ENCODE measurements at places on chromosomes 7 and 10. TPM values are rescaled to one million over a fixed set of nuclear protein-coding genes. Genes with fewer than 3 reads are reported as not detected.

DNA sequence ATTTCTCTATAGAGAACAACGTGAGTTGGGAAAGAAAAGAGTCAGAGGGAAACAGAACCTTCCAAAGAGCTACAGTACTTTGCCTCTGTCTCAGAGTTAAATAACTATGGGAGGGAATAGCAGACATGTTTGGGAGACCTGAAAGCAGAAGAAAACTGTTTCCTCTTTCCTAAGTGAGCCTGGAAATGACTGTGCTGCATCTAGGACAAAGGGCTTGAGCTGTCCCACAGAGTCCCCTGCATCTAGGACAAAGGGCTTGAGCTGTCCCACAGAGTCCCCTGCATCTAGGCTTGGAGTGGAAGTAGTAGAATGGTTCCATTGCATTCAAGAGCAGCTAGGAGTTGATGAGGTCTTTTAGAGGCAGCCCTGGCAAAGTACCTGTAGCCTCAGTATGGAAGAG is 149.7 kb downstream of the DKK1 start:
- no peak for DNase-seq

DNA sequence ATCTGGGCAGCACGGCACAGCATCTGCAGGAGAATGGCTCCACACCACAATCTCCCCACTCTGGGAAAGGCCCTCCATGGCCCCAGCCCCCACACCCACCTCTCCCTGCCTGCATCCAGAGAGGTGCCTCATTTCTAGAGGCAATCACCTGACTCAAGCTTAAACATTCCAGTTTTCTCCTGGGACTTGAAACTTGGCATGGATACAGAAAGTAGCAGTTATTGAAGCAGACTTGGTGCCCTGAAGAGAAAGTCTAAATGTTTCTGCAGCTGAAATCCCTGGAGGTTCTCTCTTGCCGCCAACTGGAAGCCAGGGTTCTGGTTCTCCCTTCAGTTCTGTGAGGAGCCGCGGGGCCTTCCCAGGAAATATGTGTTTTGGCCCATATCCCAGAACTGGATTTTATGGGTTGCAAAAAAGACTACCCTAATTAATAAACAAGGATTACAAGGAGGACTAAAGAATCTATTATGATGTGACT is 122.8 kb downstream of the SKIDA1 start:
- no peak for DNase-seq

DNA sequence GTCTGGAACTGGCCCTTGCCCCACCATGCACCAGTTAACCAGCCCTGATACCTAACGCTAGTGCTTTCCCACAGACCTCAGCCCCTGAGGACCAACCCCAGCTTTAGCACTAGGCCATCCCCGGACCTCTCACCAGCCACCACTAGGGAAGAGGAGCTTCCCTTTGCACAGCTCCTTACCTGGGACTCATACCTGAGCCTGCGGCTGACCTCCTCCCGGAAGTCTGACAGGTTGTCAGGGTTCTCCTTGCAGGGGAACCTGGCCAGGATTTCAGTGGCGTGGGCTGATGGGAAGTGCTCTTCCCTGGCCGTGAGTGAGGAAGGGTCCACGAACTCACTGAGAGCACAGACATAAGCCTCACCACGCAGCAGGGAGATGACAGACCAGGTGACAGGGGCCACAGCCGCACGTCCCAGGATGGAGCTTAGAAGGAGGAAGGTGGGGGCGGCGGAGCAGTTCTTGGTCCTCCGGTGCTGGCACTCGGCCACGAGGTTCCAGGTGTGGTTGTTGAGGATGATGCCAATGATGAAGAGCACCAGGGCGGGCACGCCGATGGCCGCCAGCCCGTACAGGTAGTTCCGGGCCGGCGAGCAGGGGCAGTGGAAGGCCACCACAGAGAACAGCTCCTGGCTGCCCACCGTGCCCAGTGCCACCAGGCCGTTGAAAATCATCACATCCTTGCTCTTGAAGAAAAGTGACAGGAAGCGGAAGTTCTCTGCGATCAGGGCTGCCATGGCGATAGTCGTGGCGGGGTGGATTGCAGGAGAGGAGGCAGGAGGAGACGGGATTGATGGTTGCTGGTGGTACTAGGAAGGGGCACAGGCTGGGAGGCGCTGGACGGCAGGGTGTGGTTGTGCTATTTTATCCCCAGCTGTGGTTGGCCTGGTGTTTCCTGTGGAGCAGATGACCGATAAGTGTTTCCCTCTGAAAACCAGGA is 2.7 kb downstream of the CALHM2 start:
- no peak for DNase-seq

DNA sequence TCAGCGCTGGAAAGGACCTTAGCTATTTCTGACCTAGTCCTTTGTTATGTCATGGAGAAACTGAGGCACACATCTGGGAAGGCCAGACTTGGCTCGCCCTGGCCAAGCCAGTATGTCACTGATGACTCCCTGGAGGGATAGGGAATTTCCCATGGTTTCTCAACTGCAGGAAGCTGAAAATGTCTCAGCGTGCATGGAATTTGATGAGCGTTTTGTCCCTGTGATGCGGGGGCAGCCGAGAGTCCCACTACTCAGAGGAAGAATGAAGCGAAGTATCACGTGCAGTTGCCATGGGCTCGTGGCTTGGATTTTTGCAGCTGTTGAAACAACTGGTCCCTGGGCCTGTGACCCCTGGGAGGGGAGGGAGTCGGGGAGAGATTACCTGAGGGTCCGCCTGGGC is 44.8 kb downstream of the CLIP2 start:
- DNase-seq, result no peak

GRCh38 chr10:116891208-116891607 is 41.9 kb downstream of the ENO4 start:
- DNase-seq, result peak; percentile 51

Gene SEC24C
- 49.9 TPM for polyA plus RNA-seq

- DNase-seq, result no peak
Measured at GRCh38 chr7:27201580-27202017, 1.7 kb upstream of the HOXA13 start.

DNA sequence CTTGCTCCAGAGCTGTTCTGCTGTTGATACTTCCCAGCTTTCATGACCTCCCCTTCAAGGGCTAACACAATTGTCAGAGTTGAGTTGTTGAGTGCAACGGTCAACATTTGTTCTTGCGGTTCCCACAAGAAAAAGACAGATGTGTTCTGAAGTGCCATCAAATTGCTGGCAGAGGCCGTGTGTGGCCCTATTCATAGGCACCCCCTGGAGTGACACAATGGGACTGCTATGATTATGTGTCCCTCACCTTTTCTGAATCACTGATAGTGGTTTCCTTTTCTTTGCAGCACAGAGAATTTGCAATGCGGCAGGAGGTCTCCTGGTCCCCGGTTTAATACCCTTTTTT is 5.8 kb upstream of the IGFBP1 start:
- DNase-seq, result no peak

DNA sequence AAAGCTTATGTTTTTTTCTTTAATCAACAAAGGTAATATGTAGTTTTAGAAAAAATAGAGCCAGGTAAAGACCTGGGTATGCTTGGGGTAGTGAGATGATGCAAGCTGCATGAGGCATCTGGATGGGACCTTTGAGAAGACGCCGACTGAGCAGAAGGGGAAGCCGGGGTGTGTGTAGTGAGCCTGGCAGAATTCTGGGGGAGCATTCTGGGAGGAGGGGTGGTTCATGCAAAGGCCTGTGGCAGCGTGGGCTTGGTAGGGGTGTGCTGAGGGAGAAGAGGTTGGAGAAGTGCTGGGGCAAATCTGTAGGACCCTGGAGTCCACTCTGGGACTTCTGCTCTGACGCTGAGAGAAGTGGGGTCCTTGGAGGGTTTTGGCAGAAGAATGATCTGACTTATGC is 33.9 kb upstream of the SHH start:
- no peak for DNase-seq

- DNase-seq, result no peak
Measured at GRCh38 chr7:102063690-102064180, 222.9 kb upstream of the SH2B2 start.

- no peak for DNase-seq
Measured at GRCh38 chr10:70459061-70459773, 17.7 kb upstream of the NODAL start.

DNA sequence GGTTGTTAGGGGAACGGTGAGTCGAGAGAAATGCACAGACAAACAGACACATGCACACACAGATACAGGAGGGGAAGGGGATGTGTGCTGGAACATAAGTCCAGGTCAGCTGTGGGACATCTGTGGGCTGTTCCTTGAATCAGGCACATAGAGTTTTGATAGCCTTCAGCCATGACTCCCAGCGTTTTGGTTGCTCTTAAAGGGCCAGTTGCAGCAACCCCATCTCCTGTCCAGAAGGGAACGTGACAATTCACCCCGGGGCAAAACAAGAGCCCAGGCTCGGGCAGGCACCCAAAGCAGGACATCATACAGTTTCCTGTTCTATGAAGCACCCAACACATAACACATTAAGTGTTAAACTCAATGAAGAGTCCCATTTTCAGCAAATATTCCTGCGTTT is 9.6 kb downstream of the INSYN2A start:
- no peak for DNase-seq

Gene WNT2
- 2.1 TPM for polyA plus RNA-seq

GRCh38 chr10:86690231-86690630 is 21.9 kb downstream of the LDB3 start:
- DNase-seq, result no peak

Gene TOMM7
- polyA plus RNA-seq, result 807 TPM
